ENCODE measurements at places on chromosomes 12 and 14.

DNA sequence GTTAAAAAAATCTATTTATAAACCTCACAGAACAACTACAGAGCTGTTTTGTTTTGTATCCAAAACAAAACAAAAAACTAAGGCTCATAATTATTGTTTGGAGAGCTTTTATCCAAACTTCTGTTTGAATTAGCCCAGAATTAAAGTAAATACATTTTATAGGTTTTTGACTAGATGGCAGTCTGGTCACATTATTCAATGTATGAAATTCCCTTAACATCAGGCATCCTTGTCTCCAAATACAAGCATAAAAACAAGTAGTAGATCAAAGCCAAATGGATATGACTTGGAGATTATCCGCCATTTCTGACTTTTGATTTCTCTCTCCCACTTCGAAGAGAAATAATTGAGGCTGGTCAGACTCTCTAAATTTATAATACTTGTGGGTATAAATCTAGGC lies 63.5 kb downstream of the SLC38A1 start:
- no peak for DNase-seq

- DNase-seq: no peak
These were observed 67.7 kb upstream of the PTHLH start for GRCh38 chr12:28040246-28040645.

- no peak for DNase-seq
These were observed 147.5 kb upstream of the C14orf180 start for GRCh38 chr14:104431929-104432541.

GRCh38 chr12:124125203-124125871 lies 152.3 kb downstream of the ZNF664 start:
- DNase-seq: no peak

GRCh38 chr12:6919588-6919987 lies 5.2 kb downstream of the ENO2 start:
- no peak for DNase-seq
